HL-60 (cell line): ENCODE measurements at places on chromosomes 16 and 17.

DNA sequence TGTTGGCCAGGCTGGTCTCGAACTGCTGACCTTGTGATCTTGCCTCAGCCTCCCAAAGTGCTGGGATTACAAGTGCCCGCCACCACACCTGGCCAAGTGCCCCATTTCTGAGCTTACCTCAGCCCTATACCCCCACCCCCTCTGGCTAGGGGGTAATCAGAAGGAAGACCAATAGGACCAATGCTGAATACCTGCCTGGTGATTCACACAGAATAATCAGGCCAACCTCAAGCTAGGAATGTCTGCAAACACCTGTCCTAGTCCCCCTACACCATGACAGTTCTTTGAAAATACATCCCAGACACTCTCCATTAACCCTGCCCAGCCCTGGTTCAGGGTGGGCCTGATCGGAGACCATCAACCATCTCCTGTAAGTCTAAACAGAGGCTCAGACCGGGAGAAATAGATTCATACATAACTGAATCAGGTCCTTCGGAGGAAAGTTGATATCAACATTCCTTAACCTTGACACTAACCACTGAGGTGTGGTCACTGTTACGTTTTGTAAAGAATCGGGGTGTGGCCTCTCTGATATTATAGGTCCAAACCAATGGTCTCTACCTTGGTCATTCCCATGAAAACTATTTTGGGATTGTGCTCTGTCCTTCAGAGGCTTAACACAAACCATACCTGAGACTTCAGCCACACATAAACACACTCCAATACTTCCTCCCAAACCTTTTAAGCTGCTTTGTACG lies 130.8 kb downstream of the GAS7 start:
- DNase-seq: no peak

DNA sequence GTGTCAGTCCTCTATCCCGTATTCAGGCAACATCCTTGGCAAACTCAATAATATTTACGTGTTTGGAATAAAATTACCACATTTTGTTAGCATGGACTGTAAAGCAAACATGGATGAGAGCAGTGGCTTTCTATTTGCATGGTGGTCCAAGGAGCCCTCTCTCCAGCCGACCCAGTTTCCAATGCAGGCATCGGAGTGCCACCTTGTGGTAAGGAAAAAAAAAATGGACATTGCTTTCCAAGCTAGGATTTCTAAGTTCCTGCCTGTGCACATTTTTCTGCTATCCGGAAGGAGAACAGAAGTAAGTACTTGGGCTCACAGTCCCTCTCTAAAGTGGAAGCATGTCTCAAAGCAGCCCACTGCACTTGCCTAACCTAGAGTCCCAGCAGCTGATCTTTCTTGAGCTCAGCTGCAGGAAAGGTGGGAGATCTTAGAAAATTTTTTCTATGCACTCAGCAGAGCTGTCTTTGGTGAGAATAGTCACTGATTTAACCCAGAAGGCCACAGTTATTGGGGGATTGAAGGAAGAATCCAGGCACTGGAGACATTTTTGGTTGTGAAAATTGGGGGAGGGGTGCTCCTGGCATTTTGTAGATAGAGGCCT lies 46.0 kb upstream of the ERCC4 start:
- DNase-seq: no peak

- DNase-seq: no peak
Observed at GRCh38 chr17:7834542-7834956, 532 bp downstream of the KDM6B start.

- no peak for DNase-seq
Observed at GRCh38 chr17:50542795-50543774, 3.9 kb upstream of the SPATA20 start.

DNA sequence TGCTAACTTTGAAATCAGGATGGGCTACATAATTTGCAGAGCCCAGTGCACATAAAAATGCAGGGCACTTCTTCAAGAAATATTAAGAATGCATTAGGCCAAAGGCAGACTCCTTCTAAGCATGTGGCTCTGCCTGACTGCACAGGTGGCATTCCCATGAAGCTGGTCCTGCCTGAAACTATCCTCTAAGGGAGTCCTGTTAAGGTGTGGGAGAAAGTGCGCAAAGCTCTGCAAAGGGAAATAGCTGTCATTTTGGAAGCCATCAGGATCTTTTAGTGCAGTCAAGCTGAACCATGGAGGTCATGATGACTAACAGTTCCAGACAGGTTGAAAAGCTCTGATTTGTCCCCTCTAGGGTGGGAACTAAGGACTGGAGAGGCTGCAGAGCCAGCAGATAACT lies 41.9 kb upstream of the CRHR1 start:
- no peak for DNase-seq

GRCh38 chr16:85270374-85270773 lies 158.1 kb upstream of the CIBAR2 start:
- no peak for DNase-seq

GRCh38 chr17:27974531-27975145 lies 67.8 kb upstream of the NLK start:
- DNase-seq: no peak

DNA sequence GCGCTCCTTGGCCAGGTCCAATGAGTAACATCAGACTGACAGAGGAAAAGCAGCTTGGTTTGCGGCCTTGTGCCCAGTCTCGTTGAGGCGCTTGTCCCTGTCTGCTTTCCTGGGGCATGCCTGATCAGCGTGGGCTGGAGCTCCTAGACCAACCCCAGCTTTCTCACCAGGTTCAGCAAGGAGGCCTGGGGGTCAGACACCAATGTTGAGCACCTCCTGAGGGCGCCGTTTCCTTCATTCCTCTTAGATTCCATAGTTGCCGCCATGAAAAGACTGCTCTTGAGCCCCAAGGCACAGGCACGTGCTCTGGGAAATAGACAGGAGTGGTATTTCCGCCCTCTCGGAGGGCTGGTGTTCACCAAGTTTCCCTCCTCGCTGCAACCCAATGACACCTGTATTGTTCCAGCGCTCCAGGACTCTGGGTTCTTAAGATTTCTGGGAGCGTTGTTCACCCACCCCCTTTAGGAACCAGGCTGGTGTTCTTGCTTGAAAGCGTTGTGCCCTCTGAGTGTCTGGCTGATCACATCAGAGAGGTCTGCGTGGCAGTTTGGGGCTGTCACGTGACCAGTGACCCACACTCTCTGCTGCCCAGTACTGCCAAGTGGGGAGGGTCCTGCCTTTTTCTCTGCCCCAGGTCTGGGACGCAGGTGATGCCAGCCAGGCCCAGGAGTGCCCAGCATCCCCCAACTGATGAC lies 18.0 kb downstream of the KCTD2 start:
- DNase-seq: no peak

DNA sequence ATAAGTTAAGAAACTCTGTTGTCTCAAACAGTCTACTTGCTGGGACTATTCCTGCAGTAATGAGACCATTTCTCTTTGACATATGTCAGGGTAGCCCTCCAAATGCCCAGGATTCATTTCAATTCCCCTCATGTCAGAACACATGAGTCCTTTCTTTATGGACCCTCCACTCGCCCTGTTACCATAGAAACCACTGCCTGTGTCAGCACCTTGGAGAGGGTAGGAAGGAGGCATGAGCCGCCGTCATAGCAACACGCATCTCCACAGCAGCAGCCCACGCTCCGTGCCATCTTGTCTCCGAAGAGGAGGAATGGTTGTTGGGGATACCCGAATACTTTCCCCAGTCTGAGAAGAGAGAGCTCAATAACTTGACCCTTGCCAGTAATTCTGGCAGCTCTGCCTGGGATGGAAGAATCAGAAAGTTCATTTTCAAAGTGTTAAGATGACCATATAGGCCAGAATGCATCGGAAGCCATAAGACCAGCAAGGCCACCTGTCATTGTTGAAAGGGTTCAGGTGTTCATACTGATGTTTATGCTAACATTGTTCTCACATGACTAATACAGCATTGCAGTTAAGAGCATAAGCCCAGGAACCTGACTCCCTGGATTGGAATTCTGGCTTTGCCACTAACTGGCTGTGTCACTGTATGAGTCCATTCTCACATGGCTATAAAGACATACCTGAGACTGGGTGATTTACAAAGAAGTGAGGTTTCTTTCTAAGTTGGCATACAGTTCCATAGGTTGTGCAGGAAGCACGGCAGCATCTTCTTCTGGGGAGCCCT lies 141.3 kb downstream of the ABCC12 start:
- no peak for DNase-seq

DNA sequence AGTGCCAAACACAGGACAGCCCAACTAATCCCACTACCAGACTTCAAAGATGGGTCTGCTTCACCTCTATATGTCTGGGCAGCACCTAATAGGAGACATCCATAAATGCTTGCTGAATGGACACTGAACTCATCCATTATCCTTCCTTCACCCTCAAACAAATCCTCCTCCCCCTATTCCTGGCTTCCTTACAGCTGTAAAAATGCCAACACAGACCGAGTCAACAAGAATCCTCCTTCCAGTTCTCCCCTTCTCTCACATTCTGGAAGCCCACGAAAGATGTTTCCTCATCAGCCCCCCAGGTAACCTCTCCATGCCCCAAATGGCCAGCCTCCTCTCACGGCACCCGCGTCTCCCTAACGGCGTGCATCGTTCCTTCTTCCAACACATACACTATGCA lies 12.3 kb downstream of the PELP1 start:
- DNase-seq: no peak
